ENCODE measurements at places on chromosomes 12 and 14. TPM values are rescaled to one million over a fixed set of nuclear protein-coding genes. Genes with fewer than 3 reads are reported as not detected.
A peak's percentile ranks its signal among the peaks of the same experiment; 100 is the strongest.

DNA sequence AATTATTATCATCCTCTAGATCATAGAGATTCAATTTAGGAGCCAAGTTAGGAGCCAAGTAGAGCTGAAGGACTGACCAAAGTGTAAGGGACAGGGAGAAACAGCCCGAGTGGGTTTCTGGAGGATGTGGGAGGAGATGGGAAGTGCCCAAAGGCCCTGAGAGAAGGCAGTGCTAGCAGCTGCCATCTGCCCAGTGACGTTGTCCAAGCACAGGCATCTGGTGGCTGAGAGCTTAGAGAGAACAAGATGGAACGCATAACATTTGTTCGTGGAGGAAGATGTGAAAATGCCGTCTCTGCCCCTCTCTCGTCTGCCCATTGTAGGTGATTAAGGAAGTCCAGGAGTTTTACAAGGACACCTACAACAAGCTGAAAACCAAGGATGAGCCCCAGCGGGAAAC lies 34.7 kb downstream of the CD9 start:
- DNase-seq = no peak

DNA sequence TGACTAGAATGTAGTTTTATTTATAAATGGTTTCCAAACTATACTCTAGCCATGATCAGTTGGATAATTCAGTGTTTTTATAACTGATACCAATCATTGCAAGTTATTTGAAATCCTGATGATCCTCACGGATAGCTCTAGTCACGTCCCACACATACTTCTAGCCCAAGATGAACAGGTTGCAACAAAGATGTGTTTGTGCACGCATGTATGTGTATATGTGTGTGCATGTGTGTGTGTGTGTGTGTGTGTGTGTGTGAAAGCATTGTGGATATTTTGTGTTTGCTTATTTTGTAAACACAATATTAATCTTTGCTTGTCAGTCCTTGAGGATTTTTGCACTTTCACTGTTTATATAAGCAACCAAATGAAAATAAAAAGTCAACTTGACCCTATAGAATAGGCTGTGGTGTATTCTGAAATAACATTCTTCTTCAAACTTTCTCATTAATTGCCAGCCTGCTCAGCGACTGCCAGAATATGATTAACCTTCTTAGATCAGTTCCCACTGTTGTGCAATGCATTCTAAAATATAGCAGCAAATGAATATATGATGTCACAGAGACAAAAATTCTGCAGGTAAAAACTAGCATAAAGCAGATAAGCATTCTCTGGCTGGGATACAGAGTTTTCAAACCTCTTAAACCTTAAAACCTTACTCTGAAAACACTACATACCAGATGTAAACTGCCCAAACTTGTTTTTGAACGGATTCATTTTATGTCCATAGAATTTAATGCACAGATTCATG lies 48.8 kb upstream of the HIF1A start:
- no peak for DNase-seq

KRR1 gene
- 34.4 TPM for total RNA-seq

CEBPE gene
- total RNA-seq = 0.20 TPM

- DNase-seq = no peak
Measured at GRCh38 chr12:81259360-81259759, 181.5 kb downstream of the ACSS3 start.

GRCh38 chr12:57816855-57817151 lies 1.7 kb downstream of the AVIL start:
- no peak for DNase-seq

DNA sequence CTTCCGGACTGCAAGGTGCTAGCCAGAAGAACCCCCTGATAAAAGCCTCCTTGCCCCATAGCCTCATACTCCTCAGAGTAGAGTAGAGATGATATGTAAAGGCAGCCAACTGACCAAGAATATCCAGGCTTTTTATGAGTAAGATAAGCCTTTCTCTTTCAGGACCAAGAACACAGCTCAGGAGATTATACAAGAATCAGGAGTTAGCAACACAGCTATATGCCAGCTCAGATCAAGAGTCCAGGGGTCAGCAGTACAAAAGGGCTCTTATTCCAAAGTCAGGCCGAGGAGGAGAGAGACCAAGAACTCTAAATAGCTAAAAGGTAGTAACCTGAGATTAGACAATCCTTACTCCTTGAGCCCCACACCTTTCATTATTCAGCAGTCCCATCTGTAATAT lies 135.3 kb downstream of the BTG1 start:
- no peak for DNase-seq

MLH3 gene
- 33.2 TPM for total RNA-seq

GRCh38 chr14:103623883-103624482 lies 5.0 kb upstream of the KLC1 start:
- DNase-seq = no peak

XPOT gene
- total RNA-seq = 32.8 TPM

DNA sequence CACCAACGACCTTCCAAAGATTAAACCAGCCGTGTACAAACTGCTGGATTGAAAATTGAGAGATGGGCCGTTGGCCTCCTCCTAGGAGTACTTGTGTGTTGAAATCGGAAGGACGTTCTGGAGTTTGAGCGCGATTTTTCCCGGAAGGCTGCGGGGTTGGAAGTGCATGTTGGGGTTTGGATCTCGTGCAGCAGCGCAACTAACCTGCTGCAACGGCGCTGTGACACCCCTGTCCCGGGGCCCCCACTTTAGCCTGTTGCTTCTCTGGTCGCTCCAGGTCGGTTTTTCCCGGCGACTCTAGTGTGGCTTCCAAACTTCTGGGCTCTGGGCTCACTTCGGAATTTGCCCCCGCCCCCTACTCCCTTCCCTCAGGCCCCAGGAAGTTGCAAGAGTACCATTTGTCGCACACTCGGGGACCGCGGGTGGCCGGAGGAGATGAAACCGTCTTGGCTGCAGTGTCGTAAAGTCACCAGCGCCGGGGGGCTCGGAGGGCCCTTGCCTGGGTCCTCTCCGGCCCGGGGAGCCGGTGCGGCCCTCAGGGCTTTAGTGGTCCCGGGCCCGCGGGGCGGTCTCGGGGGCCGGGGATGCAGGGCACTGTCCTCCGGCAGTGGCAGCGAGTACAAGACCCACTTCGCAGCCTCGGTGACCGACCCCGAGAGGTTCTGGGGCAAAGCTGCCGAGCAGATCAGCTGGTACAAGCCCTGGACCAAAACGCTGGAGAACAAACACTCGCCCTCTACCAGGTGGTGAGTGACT lies at the start of gene ACSS3:
ACSS3 (plus strand) TSS at position 394 of the 756 bp plus-strand sequence; CDS start at position 436, 42 bp downstream.
- peak; percentile 52 for DNase-seq

DNA sequence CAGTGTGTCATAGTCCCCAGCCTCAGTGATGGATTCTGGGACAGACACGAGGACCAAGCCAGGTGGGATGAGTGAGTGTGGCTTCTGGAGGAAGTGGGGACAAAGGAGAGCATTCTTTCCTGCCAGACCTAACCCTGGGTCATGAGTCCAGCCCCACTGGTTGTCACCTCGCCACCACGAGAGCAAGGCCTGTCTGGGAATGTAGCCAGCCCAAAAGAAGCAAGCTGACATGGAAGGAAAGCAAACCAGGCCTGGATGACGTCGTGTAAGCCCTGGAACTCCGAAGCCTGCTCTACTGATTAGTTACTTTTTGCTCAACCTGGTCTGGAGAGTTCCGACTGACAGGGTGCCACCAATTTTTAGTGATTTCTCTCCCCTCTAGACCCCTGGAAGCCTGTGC lies 105.9 kb downstream of the SINHCAF start:
- DNase-seq = peak; percentile 26

- DNase-seq = no peak
Measured at GRCh38 chr12:89789862-89790261, 81.2 kb upstream of the ATP2B1 start.

NTF3 gene
- total RNA-seq = 0.46 TPM

DNA sequence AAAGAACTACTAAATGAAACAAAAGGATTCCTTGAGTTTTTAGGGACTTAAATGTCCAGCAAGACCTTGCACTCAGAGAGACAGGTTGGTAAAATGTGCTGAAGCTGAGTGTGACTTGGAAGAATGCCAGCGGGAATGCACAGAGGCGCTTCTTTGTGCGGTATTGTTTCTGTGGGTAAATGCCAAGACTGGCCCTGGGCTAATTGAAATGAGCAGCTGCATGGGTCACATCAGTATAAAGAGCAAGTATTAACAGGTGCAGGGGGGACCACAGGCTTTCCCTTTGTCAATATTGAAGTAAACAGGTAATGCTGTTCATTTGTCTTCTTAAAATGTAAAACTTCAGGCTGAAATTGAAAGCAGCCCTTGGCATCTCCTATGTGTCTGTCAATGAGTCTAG lies 74.3 kb downstream of the LMO3 start:
- DNase-seq = no peak

CIPC gene
- 31.2 TPM for total RNA-seq

GRCh38 chr12:29160230-29160629 lies 11.2 kb downstream of the FAR2 start:
- no peak for DNase-seq

DNA sequence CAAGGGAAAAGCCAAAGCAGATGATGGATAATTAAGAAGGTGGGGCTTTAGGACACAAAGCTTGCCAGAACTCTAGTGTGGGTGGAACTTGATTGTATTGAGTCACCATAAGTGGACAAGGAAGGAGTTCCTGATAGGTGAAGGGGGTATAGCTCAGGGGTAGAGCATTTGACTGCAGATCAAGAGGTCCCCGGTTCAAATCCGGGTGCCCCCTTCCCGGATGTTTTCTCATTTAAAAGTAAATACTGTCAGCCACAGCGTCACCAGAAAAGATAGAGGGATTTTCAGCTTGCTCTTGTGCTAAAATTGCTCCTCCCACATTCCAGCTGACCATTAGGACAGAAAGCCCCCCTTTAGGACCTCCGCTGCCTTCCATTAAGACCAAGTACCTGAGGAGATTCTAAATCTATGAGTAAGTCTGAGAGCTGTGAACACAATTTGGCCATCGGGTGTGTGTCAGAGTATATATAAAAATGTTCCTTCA lies 36.6 kb downstream of the DCAF4 start:
- no peak for DNase-seq

GRCh38 chr12:105474672-105475071 lies 144.2 kb downstream of the C12orf75 start:
- no peak for DNase-seq

DNA sequence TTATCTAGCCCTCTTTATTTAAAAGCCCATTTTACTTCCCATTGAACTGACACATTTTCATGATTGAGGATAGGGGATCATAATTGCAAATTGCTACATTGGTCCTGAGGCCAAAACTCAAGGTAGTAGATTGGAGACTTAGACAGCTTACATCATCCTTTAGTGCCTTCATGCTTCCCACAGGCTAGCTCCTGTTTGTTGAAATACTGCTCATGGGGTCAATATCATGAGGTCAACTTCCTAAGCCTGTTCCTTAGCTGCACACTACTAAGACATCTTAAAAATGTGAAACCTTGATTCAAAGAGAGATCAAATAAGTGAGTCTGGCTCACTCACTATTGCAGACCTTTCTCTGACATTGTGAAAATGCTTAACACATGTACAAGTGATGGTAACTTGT lies 113.0 kb downstream of the TBC1D30 start:
- DNase-seq = no peak

DNA sequence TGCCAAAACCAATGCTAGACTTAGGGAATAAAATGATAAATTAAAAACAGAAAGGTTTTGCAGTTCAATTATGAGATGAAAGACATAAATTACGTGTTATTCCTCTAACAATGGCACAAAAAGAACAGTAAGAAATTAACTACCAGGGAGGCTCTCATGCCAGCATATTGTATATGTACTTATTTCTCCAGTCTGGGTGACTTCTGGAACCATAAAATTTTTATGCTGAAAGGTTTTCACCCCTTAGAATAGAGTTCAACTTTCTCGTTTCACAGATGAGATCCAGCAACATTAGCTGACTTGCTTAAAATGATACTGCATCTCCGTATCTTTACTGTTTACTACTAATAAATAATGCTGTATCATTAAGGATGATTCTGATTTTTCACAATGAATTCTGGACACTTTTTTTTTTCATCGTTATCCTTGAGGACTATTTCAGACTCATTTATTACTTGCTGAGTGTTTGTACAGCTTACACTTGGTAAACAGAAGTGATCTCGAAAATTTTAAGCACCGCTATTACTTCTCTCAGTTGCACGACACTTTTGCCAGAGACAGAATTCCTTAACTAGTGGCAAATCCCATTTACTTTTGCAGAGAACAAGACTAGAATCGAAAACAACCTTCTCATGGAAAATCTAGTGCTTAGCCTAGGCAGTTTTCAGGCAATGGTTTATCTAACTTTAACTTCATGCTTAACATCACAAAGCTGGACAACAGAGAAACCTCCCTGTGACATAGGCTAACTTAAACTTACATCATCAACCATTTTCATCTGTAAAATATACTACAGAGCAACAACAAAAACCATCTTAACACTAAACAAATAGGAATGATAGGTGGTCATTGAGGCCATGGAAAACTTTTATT lies 2.7 kb downstream of the RSRC2 start:
- DNase-seq = no peak

DNA sequence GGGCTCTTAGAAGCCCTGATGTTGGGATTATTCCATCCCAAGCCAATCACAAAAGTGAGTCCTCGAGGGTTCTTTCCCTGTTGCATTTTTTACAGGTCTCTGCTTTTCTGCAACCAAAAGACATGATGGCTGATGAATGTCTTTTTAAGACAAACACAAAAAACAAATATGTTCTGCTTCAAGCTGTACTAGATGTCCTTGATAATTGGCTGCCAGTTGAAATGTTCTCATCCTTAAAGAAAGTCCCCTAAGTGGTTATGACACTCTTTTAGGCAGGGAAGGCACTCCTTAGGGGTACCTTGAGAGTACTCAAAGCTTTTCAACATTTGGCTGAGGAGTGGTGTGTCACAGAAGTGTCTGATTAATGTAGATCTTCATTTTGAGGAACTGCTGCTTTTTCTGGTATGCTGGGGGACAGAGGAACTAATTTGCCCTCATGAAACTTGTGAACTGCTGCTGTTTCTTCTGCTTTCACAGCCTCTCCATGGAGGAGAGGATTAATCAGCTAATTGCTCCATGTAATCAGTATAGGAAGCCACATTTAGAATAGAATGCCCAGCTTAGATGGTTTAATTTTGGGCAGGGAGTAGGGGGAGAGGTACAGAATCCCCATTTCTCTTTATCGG lies 22.8 kb upstream of the IGF1 start:
- DNase-seq = no peak

DNA sequence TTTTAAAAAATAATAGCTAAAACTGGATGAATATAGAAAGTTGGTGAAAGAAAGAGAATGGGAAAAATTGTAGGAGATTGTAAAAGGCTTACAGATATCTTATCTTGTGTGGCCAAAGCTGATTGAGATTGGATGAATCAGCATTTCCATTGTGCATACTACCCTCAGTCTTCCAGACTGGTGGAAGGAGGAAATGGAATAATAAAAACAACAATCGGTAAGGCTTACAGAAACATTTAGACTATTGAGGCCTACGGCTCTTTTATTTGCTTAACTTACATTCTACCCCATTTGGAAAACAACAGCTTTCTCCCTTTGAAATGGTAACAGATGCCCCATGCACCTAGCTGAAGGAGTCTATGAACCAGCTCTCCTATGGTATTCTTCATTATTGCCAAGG lies 129.8 kb downstream of the PTPRB start:
- no peak for DNase-seq

BBS10 gene
- total RNA-seq = 8.5 TPM

GRCh38 chr12:89160716-89161123 lies 191.6 kb downstream of the DUSP6 start:
- DNase-seq = peak; percentile 19

ARHGDIB gene
- total RNA-seq = 86.1 TPM
